T-helper 2 cell treated with Interferon-gamma antibody and Interleukin-4, amounts not matched to agents 100 ng/mL and 5 ng/mL, for 36 hours (primary cell): ENCODE measurements at places on chromosomes 11 and 22. TPM values are rescaled to one million over a fixed set of nuclear protein-coding genes. Genes with fewer than 3 reads are reported as not detected.

NPAS4 gene
- 0.27 and 0.61 TPM in 2 replicates for total RNA-seq

NELL1 gene
- total RNA-seq, result not detected in 2 replicates

ISX gene
- not detected in 2 replicates for total RNA-seq

CLTCL1 gene
- 0.84 and 1.0 TPM in 2 replicates for total RNA-seq

GSTT2B gene
- not detected in 2 replicates for total RNA-seq

MGAT3 gene
- 1.5 and 2.1 TPM in 2 replicates for total RNA-seq

KLHDC7B gene
- total RNA-seq, result 4.5 and 5.3 TPM in 2 replicates

GLYATL2 gene
- not detected in 2 replicates for total RNA-seq

BRSK2 gene
- 0.09 TPM in 1 of 2 replicates, not detected in the other for total RNA-seq

SPDYC gene
- not detected in 2 replicates for total RNA-seq

NRXN2 gene
- total RNA-seq, result 0.05 and 0.09 TPM in 2 replicates

CHST1 gene
- total RNA-seq, result 0.11 TPM in 1 of 2 replicates, not detected in the other

DCHS1 gene
- 0.43 and 0.45 TPM in 2 replicates for total RNA-seq

DGAT2 gene
- total RNA-seq, result 1.9 TPM in 2 replicates

MMP7 gene
- not detected in 2 replicates for total RNA-seq

DMC1 gene
- total RNA-seq, result 12.5 and 13.0 TPM in 2 replicates

PDE2A gene
- total RNA-seq, result 0.41 and 0.52 TPM in 2 replicates

GP1BB gene
- not detected in 2 replicates for total RNA-seq

GAB2 gene
- total RNA-seq, result 85.2 and 96.1 TPM in 2 replicates

OR56A1 gene
- total RNA-seq, result not detected in 2 replicates

MRPL48 gene
- total RNA-seq, result 58.3 and 64.2 TPM in 2 replicates

OR52E8 gene
- not detected in 2 replicates for total RNA-seq

KRTAP5-9 gene
- 0.18 and 0.39 TPM in 2 replicates for total RNA-seq

APOA1 gene
- total RNA-seq, result 0.18 TPM in 1 of 2 replicates, not detected in the other

CNTF gene
- total RNA-seq, result 3.6 and 4.6 TPM in 2 replicates

RIMBP3C gene
- total RNA-seq, result 0.50 and 0.59 TPM in 2 replicates

LAYN gene
- total RNA-seq, result 1.1 and 1.3 TPM in 2 replicates

RAB38 gene
- total RNA-seq, result 1.1 and 1.6 TPM in 2 replicates

CTSC gene
- 181 TPM in 2 replicates for total RNA-seq

RAG1 gene
- 0.09 and 0.18 TPM in 2 replicates for total RNA-seq

APOL6 gene
- total RNA-seq, result 73.1 and 73.9 TPM in 2 replicates

NXPE4 gene
- not detected in 2 replicates for total RNA-seq

DUSP8 gene
- 0.30 and 0.80 TPM in 2 replicates for total RNA-seq

ESAM gene
- total RNA-seq, result 0.50 and 0.73 TPM in 2 replicates

SERGEF gene
- 31.6 and 32.6 TPM in 2 replicates for total RNA-seq

LYVE1 gene
- not detected in 2 replicates for total RNA-seq

TBX10 gene
- total RNA-seq, result not detected in 2 replicates

NXPE2 gene
- total RNA-seq, result not detected in 2 replicates

SCGB1A1 gene
- not detected in 2 replicates for total RNA-seq

MMP1 gene
- total RNA-seq, result not detected in 2 replicates

LMO1 gene
- not detected in 2 replicates for total RNA-seq

MISFA gene
- 2.2 and 2.6 TPM in 2 replicates for total RNA-seq

CTSW gene
- total RNA-seq, result 26.4 and 29.3 TPM in 2 replicates

TBX1 gene
- total RNA-seq, result 0.11 and 0.36 TPM in 2 replicates

TBC1D10A gene
- total RNA-seq, result 46.2 and 46.6 TPM in 2 replicates

ANO3 gene
- not detected in 2 replicates for total RNA-seq
